Effector CD4-positive, alpha-beta T cell (primary cell): ENCODE measurements at places on chromosomes 11 and 22.

DNA sequence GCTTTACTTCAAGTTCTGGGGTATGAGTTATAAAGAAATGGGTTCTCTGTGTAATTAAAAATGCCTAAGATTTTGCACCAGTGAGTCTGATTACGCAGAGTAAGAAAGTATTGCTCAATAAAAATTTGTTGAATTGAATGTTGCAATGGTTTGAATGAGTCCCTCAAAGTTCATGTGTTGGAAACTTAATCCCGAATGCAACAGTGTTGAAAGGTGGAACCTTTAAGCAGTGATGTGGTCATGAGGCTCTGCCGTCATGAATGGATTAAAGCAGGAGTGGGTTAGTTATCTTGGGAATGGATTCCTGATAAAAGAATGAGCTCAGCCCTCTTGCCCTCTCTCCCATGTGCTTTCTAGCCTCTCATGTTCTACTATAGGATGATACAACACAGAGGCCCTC is 52.6 kb upstream of the SESN3 start:
- DNase-seq: no peak

DNA sequence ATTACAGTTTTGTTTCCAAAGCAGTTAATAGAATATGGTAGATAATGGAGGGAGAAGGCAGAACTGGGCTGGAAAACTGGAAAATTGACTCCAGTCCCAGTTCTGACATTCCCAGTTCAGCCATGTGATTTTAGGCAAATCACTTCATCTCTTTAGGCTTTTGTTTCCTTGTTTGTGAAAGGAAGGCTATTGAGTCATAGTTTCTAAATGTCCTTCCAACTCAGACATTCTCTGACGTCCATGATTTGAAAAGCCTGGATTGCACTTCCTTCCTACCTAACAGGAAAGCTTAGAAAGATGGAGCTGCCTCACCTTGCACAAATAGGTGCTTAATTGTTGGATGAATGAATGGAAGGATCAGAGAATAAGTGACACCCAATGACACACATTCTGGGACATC is 19.8 kb upstream of the GALNT18 start:
- no peak for DNase-seq

GRCh38 chr11:94675813-94676212 is 92.3 kb upstream of the AMOTL1 start:
- DNase-seq: no peak

- no peak for DNase-seq
Observed at GRCh38 chr11:10038521-10039302, 255.3 kb downstream of the SBF2 start.

DNA sequence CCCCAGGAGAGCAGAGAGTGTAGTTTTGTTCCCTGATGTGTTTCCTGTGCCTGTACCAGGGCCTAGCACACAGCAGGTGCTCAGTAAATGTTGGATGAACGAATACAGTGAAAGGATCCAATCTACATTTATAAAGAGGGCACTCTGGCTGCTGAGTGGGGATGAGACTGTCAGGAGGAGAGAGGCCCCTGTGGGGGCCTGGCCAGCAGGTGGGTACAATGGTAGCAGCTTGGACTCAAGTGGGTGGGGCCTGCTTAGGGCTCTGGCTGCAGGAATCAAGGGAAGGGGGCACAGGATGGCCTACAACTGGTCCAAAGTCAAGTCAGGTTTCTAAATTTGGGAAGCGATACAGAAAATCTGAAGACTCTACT is 156.6 kb upstream of the GRK3 start:
- DNase-seq: no peak

- DNase-seq: no peak
Observed at GRCh38 chr11:38593649-38594048, 1995.6 kb upstream of the RAG2 start.

- DNase-seq: peak; percentile 40
Observed at GRCh38 chr11:74739546-74740270, 8.5 kb upstream of the CHRDL2 start.

DNA sequence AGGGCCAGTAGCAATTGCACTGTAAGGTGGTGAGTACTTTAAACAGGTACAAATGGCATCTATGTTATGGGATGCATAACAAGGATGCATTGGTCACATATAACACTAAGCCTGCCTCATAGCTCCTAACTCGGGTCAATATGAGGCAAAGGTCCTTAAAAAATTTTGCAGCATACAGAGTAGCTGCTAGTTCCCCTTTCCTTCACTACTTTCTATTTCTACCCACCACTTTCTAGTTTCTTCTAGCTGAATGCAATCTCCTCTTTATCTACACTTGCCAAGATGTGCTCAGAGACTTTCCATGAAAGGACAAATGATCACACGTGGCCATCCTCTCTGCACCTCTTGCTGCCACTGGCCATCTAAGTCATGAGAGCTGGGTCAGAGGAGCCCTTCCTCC is 9.8 kb downstream of the OR51F2 start:
- DNase-seq: no peak

- no peak for DNase-seq
Observed at GRCh38 chr11:91293119-91293518, 931.5 kb upstream of the FAT3 start.
